ENCODE measurements at places on chromosomes 3 and 15.

GRCh38 chr15:52559575-52559974 lies 9.3 kb downstream of the ARPP19 start:
- DNase-seq, result no peak

- DNase-seq, result peak; percentile 82
Observed at GRCh38 chr3:72892081-72892775, 4.4 kb downstream of the GXYLT2 start.

DNA sequence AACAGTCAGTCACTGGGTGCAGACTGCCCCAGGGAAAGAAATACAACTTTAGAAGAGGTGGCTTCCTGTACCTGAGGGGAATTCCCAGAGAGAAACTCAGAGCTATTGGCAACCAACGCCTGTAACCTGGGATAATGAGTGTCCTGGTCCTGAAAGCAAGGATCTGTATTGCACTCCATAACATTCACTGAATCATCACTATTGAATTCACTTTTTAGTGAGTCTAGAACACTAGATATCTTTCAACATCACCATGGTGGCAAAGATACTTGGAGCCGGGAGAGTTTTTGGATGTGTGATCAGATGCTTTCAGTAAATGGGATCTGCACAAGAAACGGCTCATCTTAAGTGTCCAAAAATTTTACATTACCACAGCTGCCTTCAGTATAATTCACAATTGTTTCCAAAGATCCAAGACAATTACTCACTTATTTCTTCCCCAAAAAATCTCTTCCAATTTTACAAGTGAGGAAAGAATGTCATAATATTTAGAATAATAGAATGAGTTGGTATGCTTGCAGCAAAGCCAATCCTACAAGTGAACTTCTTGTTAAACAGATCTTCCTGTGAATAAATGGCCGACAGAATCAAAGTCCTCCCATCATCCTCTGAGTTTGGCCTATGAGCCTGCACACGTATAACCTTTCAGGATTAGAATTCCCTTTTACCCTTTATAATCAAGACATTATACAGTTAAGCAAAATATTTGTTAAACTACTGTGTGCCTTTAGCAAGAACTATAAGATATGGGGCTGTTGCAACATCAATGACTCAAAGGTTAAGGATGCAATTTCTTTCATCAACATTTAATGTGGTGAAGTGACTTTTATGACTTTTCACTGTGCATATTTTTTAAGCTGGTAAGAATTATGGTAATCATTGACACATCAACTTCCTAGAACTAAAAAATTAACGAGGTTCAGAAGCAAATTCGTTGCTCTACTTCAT lies 243.3 kb upstream of the COL8A1 start:
- DNase-seq, result peak; percentile 55

GRCh38 chr15:98524838-98525660 lies 123.3 kb upstream of the IGF1R start:
- no peak for DNase-seq

DNA sequence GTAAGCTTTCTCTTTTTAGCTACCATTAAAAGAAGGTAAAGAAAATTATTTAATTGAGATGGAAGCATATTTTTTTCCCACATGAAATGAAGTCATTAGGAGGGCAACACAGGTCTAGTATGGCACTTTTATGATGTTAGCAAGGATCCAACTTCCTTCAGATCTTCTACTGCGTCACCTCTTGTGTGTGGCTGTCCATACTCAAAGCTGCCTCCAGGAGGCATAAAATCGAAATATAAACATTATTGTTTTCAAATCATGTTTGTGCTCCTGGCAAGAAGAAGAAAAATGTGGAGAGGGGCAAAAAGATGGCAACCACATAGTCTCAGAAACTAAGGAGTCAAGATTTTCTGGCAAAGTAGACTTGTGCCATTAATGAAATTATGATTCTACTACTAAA lies 791.7 kb upstream of the EPHA6 start:
- no peak for DNase-seq

- DNase-seq, result no peak
Observed at GRCh38 chr15:23569151-23569925, 3.9 kb downstream of the MKRN3 start.

GRCh38 chr3:21534462-21534861 lies 216.5 kb downstream of the ZNF385D start:
- DNase-seq, result no peak

DNA sequence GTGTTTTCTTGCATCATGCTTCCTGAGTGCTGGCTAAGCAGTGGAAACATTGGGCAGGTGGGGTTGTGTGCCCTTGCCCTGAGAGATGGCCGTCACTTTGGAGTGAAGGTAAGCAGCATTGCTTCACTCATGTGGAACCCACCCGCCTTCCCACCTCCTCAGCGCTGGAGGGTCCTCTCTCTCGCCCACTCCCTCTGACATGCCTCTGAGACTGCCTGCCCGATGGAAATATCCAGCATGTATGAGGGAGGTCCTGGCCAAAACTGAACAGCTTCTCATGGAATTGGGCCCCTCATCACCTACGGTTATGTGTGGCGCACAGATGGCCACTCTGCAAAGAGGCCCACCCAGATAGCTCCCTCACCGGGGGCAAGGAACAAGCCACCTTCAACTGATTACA lies 48.6 kb downstream of the SMAD3 start:
- no peak for DNase-seq

GRCh38 chr15:54884312-54884711 lies 312.4 kb downstream of the RSL24D1 start:
- DNase-seq, result no peak
